NCI-H226 (cell line): ENCODE measurements at places on chromosomes 2 and 18.

- no peak for DNase-seq
Measured at GRCh38 chr2:237912271-237913192, 53.1 kb downstream of the RAMP1 start.

DNA sequence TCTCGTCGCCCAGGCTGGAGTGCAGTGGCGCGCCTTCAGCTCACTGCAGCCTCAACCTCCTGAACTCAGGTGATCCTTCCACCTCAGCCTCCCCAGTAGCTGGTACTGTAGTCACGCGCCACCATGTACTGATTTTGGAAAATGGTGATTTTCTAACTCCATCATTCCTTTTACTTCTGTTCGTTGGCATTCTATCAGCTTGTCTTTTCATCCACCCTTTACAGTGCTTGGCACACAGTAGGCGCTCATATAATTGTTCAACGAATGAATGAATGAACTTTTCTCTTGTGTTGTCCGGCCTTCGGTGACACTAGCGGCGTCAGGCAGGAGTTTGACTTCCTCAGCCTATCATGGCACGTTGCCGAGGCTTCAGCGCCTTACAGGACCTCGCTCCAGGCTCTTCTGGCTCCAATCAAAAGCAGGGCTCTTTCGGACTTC, 373 bp upstream of the MTHFD2 start:
- DNase-seq = no peak

- no peak for DNase-seq
Measured at GRCh38 chr2:151087377-151087776, 174.3 kb downstream of the RBM43 start.

DNA sequence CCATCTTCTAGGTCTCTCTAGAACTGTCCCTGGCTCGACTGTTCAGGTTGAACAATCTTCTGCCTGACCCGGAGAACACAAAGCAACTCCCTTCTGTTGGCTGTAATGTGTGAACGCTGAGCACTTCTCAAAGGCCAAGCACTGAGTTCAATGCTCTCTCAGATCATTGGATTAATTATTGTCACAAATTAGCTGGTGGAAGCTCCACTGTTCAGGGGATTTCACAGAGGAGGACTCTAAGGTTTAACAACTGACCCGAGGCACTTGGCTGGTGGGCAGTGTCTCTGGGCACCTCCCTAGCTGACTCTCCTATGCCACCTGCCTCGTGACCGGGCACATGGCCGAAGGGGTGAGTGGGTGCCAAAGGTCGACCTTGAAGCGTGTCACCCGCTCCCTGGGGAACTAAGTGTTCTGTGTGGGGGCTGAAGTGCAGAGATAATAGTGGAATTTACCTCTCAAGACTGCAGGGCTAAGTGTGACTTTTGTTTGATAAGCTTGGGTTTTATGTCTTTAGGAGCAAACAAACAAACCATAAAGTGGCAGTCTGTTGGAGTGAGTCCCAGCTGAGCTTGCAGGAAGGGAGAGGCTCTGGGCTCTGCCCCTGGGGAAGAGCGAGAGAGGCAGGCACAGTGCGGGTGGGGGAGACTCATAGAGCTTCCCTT, 64.8 kb downstream of the BCL2L11 start:
- DNase-seq = no peak

DNA sequence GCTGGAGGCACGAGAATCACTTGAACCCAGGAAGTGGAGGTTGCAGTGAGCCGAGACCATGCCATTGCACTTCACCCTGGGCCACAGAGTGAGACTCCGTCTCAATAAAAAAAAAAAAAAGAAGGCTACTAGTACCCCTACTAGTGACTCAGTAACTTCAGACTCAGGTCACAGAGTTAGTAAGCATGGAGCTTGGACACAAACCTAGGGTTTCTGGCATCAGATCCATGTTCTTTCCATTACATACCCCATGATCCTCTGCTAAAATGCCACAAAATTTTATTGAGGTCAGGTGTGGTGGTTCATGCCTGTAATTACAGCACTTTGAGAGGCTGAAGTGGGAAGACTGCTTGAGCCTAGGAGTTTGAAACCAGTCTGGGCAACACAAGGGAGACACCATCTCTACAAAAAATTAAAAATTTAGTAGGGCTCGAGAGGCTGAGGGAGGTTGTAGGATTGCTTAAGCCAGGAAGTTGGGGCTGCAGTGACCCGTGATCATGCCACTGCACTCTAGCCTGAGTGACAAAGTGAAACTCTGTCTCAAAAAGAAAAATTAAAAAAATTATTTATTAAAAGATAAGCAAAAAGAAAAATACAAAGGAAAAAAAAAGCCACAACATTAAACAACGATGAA, 45.1 kb downstream of the DHX57 start:
- DNase-seq = no peak

GRCh38 chr2:161400076-161400475, 16.0 kb upstream of the TBR1 start:
- peak; percentile 58 for DNase-seq

GRCh38 chr2:172389685-172390339, 37.6 kb upstream of the ITGA6 start:
- no peak for DNase-seq

DNA sequence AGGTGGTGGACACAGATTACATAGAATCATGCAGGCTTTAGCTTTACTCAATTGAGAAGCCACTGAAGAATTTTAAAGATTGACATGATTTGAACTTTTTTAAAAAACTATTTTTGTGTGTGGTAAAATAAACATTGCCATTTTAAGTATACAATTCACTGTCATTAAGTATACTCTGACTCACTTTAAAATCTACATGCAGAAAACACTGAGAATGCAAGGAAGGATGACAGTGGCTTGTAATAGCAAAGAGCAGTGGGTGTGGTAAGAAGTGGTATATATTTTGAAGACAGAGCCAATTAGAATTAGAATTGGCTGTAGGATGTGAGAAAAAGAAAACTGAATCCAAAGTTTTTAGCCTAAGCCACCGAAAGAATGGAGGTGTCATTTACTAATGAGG, 14.9 kb downstream of the TRMT61B start:
- DNase-seq = no peak

DNA sequence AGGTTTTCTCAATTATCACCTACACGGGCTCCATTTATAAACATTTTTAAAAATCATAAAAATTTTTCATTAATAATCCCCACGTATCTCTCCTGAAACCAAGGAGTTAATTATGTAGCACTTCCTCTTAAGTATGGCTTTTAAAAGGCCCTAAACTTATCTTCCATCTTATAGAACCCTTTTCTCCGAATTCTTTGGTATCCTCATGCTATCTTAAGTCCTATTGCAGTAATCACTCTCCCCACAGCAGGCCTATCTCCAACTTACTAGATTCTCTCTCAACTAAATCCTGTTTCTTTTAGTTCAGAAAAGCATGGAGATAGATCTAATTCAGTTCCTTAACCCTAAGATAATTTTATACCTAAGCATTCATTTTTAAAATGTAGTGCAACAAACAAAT, 26.2 kb downstream of the RPRD1A start:
- no peak for DNase-seq

- DNase-seq = no peak
Measured at GRCh38 chr18:57789759-57790158, 13.4 kb downstream of the ATP8B1 start.

DNA sequence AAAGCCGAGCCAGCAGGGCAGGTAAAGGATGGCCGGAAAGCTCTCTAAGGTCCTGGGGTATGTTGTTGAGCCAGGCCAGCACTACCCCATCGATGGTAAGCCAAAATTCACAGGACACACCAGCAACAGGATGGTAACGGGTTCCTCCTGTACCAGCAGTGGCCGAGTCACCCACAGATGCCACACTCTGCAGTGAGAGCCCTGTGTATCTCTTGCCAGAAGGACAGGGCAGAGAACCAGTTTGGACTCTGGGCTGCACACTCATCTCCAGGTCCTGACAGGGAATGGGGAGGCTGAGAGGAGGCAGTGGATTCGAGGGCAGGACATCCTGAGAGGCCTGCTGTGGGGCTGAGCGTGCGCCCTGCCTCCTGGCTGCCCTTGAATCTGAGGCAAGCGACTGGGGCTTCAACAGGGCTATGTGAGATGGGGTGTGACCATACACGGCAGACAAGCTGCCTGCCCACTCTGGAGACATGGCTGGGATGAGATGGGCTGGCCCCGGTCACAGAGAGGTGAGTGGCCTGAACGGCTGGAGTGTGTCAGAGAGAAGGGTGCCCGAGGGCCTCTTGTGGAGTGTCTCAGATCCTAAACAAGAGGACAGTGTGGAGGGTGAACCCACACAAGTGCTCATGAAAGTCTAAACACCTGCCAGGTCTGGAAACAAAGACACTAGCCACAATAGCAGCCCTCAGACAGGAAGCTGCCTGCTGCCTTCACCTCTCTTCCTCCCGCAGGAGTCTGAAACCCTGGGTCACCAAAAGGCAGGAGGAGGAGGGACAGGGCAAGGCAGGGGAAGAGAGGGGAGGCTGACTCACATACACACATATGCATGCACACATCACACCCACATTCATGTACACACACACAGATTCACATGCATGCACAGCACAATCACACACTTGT, 182.3 kb downstream of the LOXHD1 start:
- no peak for DNase-seq

- DNase-seq = no peak
Measured at GRCh38 chr2:198717451-198717850, 740.3 kb downstream of the SATB2 start.

- DNase-seq = no peak
Measured at GRCh38 chr18:79123948-79124347, 54.8 kb downstream of the ATP9B start.

DNA sequence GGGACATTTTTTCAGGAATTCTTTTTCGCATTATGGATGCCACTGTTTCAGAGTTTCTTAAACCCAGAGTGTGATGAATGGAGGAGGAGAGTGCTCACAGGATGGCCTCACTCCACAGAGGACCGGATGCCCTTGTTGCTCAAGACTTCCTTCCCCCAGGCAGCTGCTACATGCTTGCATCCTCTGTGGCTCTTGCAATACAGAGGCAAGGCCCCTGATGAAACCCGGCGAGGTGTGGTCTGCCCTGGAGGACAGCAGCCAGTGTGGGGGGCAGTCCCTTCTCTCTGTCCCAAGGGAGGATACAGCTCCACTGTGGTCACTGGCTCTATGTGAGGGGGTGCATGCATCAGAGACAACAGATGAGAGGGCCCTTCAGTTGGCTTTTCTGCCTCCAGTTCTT, 109.6 kb downstream of the SH3RF3 start:
- DNase-seq = peak; percentile 85

DNA sequence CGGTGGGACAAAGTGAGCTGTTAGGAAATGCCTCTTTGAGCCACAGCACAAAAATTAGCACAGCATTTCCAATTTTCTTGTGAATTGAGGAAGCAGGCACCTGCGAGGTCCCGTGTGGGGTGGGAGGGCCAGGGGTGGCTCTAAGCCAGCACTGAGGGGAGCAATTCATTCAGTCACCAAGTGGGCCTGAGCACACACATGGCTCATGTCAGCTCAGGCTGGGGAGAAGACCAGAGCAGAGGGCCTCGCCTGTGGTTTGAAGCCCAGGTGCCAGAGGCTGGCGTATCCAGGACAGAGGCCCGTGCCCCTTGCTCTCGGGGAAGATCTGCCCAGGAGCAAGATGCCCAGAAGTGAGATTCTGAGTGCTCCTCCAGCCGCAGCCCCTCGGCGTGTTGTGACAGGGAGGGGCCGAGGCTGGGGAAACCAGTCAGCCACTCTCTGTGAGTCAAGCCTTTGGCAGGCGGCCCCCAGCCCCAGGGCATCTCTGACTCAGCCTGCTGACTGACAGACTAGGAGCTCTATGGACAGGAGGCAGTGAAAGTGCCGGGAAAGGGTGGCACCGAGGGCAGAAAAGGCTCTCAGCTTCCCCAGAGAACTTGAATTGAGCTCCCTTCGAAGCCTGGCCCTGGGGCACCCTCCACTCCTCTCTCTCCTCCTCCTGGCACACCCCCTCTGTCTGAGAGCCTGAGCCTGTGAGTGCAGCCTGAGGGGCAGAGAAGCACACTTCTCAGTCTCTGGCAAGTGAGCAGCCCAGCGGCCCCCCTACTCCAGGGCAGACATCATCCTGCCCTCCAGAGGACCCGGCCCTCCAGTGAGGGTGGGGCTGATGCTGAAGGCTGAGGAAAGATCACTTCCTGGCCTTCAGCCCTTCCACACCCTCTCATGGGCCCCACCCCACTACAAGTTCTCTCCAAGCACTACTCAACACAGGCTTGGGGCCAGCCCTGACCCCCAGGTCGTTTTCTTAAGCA, 32.3 kb downstream of the CYP26B1 start:
- peak; percentile 98 for DNase-seq

GRCh38 chr2:174383796-174384195, 11.7 kb upstream of the SCRN3 start:
- DNase-seq = no peak

- DNase-seq = no peak
Measured at GRCh38 chr2:161946489-161947107, 127.4 kb downstream of the DPP4 start.

- DNase-seq = no peak
Measured at GRCh38 chr2:236813766-236814165, 244.1 kb downstream of the ACKR3 start.

DNA sequence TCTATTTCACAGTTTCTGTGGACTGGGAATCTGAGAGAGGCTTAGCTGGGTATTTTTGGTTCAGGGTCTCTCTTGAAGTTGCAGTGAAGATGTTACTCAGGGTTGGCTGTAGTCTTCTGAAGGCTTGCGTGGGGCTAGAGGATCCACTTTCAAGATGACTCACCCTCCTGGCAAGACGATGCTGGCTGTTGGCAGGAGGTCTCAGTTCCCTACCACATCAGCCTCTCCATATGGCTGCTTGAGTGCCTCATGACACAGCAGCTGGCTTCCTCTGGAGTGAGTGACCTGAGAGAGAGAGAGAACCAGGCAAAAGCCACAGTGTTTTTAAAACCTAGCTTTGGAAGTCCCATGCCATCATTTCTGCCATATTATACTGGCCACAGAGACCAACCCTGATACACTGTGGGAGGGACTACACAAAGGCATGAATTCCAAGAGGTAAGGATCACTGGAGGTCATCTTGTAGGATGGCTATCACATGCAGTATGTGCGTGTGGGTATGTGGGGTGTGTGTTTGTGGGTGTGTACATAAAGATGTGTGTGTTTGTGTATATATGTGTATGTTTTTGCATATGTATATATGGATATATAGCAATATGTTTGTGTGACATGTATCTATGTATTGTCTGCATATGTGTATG, 25.1 kb downstream of the DNPEP start:
- DNase-seq = peak; percentile 79

GRCh38 chr2:25567406-25567805, 106.0 kb downstream of the DTNB start:
- DNase-seq = peak; percentile 29
